ENCODE measurements at places on chromosomes 2 and 18. TPM values are rescaled to one million over a fixed set of nuclear protein-coding genes. Genes with fewer than 3 reads are reported as not detected.

DNA sequence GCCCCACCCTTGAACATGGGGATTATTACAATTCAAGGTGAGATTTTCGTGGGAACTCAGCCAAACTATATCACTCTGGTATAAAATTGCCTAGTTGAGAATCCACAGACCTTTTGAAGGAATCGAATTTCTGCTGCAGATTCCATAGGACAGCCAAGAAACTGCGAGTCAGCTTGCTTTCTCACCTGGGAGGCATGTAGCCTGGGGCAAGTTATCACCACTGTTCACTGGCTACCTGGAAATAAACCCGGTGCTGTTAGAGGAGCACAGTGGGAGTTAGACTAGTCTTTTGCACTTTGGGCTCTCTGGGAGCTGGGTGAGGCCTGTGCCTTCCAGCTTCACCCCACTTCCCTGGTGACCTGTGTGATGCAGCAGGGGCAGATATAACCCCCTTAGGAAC, 1043.5 kb downstream of the TDRD15 start:
- DNase-seq: no peak

DNA sequence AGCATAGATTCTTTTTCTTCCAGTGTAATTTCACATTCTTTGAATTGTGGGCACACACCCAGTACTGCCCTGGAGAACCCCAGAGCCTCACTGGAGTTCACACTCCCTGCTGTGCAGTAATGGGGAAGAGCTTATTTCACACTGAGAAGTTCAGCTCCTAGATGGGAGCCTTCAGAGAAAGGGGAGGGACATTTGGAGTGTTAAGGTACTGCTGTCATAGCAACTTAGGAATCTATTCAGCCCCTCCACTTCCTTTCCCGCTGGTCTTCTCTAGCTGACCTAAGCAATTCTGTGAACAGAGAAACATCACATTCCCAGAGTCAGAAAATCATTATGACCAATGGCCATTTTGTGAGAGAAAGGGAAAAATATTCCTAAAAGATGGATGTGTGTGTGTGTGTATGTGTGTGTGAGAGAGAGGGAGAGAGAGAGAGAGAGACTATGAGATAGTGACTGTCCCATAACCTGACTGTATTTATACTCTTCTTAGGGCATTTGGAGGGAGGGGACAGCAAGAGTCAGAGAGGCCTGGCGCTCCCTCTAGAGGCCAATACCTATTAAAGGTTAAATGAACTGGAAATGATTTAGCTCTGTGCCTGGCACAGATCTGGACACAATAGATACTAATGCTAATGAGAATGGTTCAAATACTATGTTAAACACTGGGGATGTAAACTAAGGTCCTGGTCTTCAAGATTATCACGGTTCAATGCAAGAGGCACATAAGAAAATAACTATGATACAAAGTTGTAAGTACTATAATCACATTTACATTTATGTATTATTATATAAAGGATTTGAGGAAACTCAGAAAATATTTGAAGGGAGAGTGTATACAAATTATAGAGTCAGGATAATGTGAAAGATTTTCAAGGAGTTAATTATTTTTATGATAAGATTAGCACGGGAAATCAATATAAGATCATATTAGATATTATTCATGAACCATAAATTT, 41.5 kb upstream of the RPE start:
- DNase-seq: no peak

GRCh38 chr2:46490521-46491141, 11.3 kb downstream of the TMEM247 start:
- no peak for DNase-seq

DNA sequence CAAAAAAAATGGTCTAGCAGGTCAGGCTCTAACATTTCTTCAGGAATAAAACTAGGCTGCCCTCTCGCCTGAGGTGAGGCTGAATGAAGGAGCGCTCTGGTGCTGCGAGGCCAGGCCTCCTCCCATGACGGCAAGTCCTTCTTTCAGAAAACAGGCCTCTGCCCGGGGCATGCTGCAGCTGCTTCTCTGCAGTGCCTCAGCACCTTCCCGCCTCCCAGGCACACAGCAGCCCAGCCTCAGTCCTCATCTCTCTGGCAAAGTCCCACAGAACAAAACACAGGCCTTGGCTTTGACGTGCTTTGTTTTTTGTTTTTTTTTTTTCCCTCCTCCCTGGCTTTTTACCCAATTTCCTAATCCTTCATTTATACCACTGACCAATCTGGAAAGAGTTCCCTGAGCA, 74.8 kb downstream of the BCL11A start:
- DNase-seq: no peak

GRCh38 chr2:95728878-95729596, 137.2 kb downstream of the TRIM43 start:
- peak; percentile 79 for DNase-seq

GRCh38 chr2:1746174-1747064, 2.1 kb upstream of the PXDN start:
- no peak for DNase-seq

- DNase-seq: no peak
Observed at GRCh38 chr2:157377861-157378260, 52.2 kb upstream of the ERMN start.

- DNase-seq: no peak
Observed at GRCh38 chr2:125312342-125312741, 1287.3 kb downstream of the CNTNAP5 start.

DNA sequence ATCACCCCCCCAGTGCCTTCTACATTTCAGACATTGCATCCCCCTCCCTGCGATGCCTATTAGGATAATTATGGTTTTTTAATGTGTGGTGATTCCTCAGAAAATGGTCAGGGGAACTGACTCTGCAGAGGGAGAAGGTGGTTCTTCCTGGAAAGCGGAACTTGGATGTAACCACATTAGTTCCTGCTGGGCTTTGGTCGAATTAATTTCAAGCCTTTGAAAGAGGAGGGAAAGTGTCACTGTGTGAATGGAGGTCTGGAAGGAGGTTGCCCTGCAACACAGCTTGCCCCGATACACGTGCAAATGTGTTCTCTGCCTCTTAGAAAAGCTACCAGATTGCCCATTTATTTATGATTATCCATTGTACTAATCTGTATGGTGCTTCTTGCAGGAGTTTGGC, 63.2 kb upstream of the TPO start:
- DNase-seq: no peak

DNA sequence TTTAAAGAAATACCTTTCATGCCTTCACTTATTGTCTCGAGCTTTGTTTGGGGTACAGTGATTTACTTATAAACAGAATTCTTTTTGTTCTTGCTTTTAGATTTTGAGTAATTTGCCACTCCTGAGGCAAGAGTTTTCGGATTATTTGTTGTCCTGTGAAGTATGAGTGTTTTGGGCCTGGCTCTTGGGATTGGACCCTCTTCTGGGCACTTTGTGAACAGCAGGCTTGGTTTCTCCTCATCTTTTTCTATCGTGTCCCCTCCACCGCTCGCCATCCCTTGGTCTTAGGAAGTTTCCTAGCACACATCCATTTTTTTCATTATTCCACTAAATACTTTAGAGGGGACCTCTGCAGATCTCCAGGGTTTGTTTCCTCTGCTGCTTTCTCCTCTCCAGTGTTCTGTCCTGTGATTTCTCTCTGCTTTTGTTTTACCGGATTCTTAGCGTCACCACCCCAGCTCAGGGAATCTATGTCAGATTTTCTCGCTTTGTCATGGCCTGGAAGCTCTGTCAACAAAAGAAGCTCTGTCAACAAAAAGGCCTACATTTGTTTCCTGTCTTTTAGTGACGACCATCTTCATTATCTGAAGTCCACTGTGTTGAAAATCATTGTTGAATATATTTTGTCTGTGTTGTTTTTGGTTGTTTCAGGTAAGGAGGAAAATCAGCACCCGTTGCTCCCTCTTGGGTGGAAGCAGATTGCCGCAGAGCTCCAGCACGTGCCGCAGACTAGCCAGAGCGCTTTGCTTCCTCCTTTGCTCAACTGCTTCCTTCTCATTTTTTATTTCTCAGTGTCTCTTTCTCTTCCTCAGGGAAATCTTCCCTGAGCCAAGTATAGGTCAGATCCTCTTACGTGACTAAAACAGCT, 27.8 kb downstream of the ANKRD62 start:
- no peak for DNase-seq

DNA sequence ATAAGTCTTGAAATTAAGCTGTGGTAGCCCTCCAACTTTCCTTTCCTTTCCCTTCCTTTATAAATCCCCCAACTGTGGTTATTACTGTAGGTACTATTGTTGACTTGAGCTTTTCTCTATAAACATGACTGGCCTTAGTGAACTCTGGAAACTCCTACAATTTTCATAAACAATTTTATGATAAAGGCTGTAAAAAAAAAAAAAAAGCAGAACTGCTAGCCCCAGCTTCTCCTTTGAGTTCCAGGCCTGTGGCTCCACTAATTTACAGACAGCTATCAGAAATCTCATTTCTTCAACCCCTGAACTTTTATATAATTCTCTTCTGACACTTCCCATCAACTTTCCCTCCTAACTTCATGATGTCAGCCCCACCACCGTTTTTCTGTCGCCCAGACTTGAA, 174.3 kb downstream of the IKZF2 start:
- DNase-seq: no peak

GRCh38 chr2:85957256-85957655, 68.5 kb upstream of the ST3GAL5 start:
- DNase-seq: no peak

DNA sequence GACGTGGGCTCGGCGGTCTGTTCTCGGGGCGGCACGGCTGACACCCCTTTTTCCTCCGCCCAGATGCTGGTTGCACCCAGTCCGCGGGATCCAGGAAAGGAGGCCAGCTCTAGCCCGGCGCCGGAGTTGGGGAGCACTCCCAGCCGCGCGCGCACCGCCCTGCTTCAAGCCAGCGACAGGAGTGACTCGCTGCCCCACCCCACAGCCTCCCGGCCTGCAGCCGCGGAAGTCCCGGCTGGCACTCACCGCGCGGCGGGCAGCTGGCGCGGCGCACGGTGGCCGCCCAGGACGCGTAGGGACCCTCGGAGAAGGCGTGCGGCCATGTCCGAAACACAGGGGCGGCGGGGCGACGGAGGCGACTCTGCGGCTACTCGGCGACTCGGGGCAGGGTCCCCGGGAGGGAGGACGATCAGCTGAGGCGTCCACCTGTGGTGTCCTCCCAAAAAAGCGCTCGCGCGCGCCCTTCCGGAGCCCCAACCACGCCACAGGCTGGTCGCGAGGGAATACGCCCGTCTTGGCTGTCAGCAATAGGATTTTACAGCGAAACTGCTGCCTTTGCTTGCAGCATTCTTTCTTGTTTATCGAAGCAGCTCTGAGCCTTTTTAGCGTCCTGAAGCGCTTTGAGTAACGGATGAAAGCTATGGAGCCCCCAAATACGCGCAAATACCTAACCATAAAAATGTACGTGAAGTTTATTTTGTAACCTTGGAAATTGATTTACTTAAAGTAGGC, at the start of gene ACADL:
TSS of gene ACADL (minus strand) at position 507 of the 732 bp plus-strand sequence. CDS start at position 323, 184 bp downstream.
- no peak for DNase-seq

- no peak for DNase-seq
Observed at GRCh38 chr2:184680825-184681224, 82.5 kb downstream of the ZNF804A start.

DNA sequence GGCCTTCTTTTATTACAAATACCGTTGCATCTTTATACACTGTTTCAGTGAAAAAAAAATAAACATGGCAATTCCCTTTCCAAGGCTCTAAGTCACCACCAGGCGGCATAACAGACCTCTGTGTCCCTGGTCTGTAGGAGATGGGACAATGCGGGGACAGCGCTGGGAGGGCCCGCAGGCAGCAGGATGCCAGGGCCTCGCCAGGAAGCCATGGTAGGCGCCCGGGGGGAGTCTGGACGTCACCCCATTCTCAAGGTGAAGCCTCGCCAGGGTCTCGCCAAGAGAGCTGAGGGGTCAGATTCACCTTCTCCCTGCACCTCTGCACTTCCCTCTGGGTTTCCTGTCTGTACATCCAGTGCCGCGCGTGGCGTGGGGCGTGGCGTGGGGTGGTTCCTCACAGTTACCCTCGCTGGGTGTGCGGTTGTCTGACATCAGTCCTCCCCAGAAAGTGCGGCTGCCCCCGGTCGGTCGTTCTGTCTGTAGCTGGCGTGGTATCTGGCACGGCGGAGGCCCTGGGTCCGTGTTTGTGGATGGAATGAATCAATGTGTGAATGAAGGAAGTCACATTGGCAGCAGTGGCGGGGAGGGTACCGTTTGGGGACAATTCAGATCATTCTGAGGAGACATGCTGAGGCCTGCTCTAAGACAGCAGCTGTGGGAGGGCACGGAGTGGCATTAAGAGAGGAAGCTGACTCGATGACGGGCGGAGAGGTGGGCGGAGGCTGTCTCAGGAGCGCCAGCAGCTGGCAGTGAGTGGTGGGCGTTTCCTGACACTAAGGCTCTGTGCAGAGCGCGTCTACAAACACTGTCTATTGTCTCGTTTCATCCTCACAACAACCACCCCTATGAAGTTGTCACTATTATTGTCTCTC, 46.0 kb downstream of the LRRFIP1 start:
- DNase-seq: no peak

GRCh38 chr2:15889442-15890123, 50.8 kb upstream of the MYCN start:
- DNase-seq: no peak

- no peak for DNase-seq
Observed at GRCh38 chr2:120448436-120448835, 102.5 kb downstream of the INHBB start.

- DNase-seq: no peak
Observed at GRCh38 chr18:56373601-56374000, 264.8 kb downstream of the TXNL1 start.

- no peak for DNase-seq
Observed at GRCh38 chr2:9525266-9525665, 30.4 kb downstream of the ADAM17 start.

DNA sequence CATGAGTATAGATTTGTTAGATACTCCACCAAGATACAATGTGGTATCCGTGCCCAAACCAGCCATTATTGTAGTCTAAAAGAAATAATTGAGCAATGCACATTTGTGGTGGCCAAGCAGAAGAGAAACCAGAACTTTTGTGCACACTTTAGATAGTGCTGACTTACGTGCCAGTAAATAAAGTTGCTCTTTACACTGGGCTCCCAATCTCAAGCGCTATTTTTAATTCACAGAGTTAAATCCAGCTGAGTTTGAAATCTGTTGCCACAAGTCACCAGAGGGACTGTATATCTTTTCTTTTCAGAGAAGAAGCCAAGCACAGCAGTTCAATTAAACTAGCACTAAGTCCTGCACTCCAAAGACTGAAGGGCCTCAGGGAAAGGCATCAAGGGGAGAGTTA, 680.4 kb downstream of the TDRD15 start:
- no peak for DNase-seq

GRCh38 chr2:239331560-239331959, 69.3 kb downstream of the HDAC4 start:
- DNase-seq: no peak

Gene FSHR
- not detected for polyA plus RNA-seq

Gene ACTG2
- polyA plus RNA-seq: 641 TPM

Gene COL4A3
- polyA plus RNA-seq: not detected

Gene SERPINB4
- polyA plus RNA-seq: not detected

Gene IL37
- polyA plus RNA-seq: not detected

Gene GPBAR1
- polyA plus RNA-seq: 0.05 TPM

Gene SLC4A3
- 3.3 TPM for polyA plus RNA-seq

Gene CXCR1
- not detected for polyA plus RNA-seq

Gene SP140
- polyA plus RNA-seq: 1.5 TPM

Gene IL36RN
- polyA plus RNA-seq: not detected

Gene BBS5
- 2.0 TPM for polyA plus RNA-seq

Gene NDC80
- 6.4 TPM for polyA plus RNA-seq

All from AG04450 (cell line).